ENCODE measurements at places on chromosomes 16 and 17.
A peak's percentile ranks its signal among the peaks of the same experiment; 100 is the strongest.

- DNase-seq: no peak
These were observed 2.8 kb upstream of the NAGPA start for GRCh38 chr16:5036228-5037156.

DNA sequence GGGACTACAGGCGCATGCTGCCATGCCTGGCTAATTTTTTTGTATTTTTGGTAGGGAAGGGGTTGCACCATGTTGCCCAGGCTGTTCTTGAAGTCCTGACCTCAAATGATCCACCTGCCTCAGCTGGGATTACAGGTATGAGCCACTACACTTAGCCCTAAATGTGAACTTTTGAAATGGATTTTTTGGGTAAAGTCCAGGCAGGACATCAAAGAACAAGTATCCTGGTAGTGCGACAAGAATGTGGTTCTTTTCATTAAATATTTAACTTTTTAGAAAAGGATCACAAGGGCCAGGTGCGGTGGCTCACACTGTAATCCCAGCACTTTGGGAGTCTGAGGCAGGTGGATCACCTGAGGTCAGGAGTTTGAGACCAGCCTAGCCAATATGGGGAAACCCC lies 15.3 kb upstream of the NBR1 start:
- DNase-seq: no peak

GRCh38 chr17:63647936-63648335 lies 25.7 kb downstream of the MAP3K3 start:
- no peak for DNase-seq

- no peak for DNase-seq
These were observed 15.4 kb downstream of the RBFOX3 start for GRCh38 chr17:79595471-79595870.

- no peak for DNase-seq
These were observed 8.4 kb downstream of the SLC16A3 start for GRCh38 chr17:82237083-82237745.

GRCh38 chr16:15682105-15682570 lies 32.1 kb downstream of the NDE1 start:
- DNase-seq: peak; percentile 91

- no peak for DNase-seq
These were observed 154.6 kb upstream of the CHMP6 start for GRCh38 chr17:80836971-80837481.

DNA sequence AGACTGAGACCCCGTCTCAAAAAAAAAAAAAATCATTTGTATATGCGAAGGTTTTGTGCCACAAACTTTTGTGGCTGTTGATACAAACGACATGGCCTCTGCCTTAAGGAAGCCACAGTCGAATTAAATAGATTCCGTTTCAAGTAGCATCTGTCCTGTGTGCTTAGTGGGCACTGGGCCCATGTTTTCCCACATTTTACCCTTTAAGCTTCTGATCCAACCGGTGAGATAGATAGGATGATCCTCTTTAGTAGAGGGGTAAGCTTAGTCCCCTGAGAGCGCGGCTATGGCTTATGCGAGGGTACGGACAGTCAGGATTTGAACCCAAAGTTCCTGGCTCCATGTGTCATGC lies 776 bp upstream of the TMEM219 start:
- no peak for DNase-seq

DNA sequence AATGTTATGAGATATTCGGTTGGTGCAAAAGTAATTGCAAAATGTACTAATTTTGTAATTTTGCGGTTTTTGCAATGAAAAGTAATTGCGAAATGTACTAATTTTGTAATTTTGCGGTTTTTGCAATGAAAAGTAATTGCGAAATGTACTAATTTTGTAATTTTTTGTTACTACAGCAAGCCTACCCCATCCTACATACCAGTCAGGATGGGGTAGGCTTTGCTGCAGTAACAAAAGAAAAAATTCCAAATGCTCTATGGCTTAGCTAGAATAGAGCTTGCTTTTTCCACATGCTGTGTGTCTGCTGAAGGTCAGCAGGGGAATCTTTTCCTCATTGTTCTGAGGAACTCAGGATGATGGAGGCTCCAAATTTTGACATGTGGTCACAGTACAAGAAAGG lies 83.3 kb upstream of the GPRC5B start:
- DNase-seq: no peak

GRCh38 chr17:43560461-43561427 lies 14.6 kb upstream of the ETV4 start:
- DNase-seq: no peak

GRCh38 chr17:57142925-57143324 lies 57.9 kb downstream of the AKAP1 start:
- DNase-seq: peak; percentile 73

DNA sequence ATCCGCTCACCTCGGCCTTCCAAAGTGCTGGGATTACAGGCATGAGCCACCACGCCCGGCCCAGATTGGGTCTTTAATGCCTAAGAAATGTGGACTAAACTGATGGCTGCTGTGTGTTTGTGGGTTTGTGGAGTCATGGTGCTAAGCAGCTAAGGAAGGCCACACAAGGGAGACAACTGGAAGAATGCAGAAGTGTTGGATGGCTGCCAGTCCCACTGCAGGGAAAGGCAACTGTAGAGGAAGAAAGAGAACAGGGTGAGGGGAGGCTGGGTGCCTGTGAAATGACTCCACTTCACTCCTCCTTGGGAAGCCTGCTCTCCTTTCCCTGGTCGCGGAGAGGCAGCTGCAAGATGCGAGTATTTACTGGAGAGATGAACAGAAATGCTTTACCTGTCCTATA lies 23.5 kb upstream of the SIAH1 start:
- DNase-seq: peak; percentile 56

DNA sequence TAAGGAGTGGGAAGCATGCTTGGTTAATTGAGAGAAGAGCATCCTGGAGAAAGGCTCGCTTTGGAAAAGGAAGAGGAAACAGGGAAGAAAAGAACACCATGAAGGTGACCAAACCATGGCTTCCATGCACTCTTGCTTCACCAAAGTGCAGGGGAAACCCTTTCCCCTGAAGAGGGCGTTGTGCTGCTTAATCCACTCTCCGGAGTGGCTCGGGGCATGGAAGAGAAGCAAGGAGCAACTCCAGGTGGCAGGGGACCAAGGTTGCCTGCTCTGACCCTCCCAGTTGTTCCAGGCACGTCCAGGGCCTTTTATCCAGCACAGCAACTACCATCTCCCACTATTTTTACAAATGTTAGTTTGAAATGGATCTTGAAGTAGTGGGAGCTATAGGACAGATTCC lies 108.1 kb downstream of the STX8 start:
- no peak for DNase-seq

DNA sequence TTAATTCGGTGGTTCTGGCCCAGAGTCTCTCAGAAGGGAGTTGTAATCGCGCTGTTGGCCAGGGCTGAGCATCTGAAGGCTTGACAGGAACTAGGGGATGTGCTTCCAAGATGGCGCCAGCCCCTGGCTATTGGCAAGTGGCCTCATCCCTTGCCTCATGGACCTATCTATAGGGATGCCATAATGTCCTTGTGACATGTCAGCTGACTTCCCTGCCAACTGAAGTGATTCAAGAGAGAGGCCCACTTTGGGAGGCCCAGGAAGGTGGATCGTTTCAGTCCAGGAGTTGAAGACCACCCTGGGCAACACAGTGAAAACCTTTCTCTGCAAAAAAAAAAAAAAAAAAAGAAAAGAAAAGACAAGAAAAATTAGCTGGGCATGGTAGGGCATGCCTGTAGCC lies 15.0 kb upstream of the C16orf87 start:
- DNase-seq: no peak

DNA sequence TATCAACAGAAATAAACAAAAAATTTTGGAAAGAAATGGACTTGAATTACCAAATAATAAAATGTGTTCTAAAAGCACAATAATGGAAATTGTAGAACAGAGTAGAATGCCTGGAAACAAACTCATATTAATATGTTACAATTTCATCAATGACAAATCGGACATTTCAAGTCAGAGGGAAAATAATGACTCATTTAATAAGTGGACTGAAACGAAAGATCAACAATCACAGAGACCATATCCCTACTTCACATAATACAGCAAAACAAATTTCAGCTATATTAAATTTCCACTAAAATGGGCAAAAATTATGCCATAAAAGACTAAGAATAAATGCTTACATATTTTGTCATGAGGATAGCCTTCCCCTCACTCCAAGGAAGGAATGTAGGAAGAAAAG lies 25.7 kb downstream of the CDYL2 start:
- no peak for DNase-seq

DNA sequence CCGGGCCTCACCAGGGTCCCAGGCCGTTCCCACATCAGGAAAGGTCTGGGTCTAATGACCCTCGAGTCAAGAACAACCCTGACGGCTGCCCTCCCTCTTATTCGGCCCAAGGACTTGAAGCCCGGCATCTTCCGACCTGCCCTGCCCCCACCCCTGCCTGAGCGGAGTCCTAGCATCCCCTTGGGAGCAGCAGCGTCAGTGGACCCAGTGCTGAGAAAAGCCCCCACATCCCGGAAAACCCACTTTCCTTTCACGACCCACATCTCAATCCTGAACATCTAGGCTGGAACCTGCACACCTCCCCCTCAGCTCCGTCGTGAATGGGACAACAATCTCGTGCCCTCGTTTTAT lies 769 bp downstream of the TMEM88 start:
- peak; percentile 35 for DNase-seq

- no peak for DNase-seq
These were observed 11.0 kb downstream of the CSF3 start for GRCh38 chr17:40025991-40026815.

GRCh38 chr16:50396761-50397535 lies 28.2 kb upstream of the BRD7 start:
- DNase-seq: no peak

GRCh38 chr16:17817260-17817659 lies 346.5 kb upstream of the XYLT1 start:
- no peak for DNase-seq

- peak; percentile 35 for DNase-seq
These were observed 797 bp downstream of the HES7 start for GRCh38 chr17:8122924-8123694.

GRCh38 chr16:12798846-12799245 lies 4.8 kb downstream of the CPPED1 start:
- DNase-seq: no peak

DNA sequence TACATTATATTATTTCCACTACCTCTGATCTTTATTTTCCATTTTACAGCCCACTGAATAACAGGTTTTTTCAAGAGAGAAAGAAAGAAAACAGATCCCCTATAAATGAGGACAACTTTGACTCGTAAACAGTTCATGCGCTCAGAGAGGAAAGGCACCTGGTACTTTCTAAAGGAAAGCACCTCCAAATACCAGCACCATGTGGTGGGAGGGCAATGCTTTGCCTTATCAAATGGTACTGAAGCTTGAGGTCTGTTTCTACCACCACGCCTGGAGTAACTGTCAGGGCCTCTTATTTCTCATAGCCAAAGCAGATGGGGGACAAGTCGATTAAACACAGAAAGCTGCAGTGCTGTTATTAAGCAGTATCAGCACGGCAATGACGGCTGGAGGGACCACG lies 510.3 kb upstream of the ZFHX3 start:
- DNase-seq: no peak

DNA sequence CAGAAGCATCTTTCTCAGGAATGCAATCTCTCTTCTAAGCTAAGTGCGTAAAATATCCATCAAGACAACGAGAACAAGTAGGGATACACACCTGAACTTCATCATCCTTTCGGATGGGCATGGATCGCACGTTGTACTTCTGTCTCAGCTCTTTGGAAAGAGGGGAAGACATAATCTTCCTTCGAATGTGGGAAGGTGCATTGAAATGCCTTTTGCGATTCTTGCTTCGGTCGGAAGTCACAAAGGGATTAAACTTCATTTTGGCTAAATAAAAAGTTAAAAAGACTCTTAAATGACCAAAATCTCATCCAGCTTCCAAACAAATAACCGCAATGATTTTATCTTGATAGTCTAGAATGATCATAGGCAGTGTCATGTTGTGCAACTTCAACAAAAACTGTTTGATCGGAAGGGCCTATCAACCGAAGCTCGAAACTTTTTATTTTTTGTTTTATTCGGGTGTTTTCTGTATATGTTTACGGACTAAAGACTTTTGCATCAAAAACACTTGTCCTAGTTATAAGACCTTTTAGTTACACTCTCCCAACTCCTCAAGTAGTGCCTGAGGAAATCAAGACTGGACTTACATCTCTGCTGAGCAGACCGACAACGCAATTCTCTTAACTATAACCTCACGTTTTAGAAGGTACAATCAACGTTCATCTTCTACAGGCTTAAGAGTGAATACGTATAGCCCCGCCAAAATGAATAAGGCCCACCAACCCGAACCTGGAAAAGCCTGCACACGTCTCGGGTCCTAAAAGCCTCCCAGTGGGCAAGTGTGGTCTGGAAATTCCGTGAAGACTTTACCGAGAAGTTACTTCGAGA lies 727 bp downstream of the RPL26 start:
- no peak for DNase-seq

DNA sequence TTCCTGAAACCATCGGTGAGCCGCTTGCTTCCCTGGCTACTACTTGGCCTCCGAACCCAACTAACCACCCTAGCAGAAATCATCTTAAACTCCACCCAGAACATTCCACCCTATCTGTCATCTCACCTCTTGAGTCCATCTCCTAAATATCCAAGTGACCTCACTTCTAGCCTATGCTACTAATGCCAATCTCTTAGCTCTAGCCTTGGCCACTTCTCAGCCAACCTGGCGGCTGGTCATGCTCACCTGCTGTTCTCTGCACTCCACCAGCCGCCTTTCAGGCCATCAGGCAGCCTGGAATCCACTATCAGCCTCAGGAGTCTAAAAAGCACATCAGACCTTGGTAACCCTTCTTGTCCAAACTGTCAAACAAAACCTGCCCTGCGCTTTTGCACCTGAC lies 11.9 kb upstream of the CYTH1 start:
- no peak for DNase-seq

DNA sequence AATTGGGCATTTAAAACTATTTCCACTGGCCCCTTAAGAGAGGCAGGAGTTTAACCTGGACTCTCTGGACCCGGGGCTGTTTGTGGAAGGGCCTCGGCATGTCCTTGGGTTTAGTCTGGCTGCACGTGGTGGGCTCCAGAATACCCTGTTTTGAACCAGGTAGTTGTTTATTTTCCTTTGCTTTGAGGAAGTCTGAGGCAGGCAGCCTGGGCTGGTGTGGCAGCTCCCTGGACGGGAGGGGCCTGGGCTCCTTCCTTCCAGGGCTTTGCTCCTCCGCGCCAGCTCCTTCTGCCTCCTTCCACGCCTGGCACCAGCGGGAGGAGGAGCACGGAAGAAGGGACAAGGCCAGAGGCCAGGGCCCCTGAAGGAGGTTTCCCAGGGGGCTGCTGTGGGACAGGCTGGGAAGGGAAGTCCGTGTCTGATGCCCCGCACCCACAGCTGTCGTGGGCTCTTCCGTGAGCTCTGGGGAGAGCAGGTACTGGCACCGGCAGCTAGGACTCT lies 15.5 kb downstream of the BANP start:
- no peak for DNase-seq
